ENCODE measurements at places on chromosomes 12 and 14. TPM values are rescaled to one million over a fixed set of nuclear protein-coding genes. Genes with fewer than 3 reads are reported as not detected.

Gene FBXW8
- 10.0 TPM for total RNA-seq

DNA sequence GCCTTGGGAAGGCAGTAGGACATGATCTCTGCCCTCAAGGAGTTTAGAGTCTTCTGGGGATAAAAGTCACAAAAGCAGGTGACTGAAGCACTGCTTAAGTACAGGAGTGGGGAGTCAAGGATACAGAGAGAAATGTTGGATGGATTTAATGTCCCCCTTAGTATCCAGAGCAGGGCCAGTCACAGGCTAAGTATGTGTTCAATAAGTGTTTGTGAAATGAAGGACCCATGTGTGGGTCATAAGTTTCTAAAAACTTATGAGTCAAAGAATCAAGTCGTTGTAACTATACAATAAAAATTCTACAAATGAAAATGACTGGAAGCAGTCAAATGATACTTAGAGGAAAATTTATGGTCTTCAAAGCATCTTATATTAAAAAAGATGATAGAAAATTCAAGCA lies 25.1 kb downstream of the KRT80 start:
- DNase-seq: no peak
- H3K4me3 ChIP-seq: no peak overlapping the region
- H3K27ac ChIP-seq: no peak overlapping the region
- H3K27me3 ChIP-seq: no peaks in the 10 kb centered on the region
- H3K4me1 ChIP-seq: peaks cover 7% of the 10 kb centered on the region
- H3K36me3 ChIP-seq: no peaks in the 10 kb centered on the region

DNA sequence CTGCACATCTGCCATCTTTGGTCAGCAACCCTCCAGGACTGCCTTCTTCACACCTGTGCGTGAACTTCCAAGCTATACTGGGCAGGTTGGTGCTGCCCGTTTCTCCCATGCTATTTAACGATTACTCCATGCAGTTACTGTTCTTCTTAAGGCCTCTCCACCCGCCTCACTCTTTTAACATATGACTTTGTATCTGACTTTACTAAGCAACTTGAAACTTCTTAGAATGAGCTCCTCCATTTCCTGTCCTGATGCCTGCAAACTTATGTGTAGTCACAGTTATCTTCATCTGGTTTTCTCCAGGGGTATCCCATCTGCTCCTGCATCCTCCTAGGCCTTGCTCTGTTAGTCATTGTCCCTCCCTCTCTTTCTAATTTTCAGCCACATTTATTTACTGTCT lies 35.7 kb downstream of the PRKCH start:
- no peak for DNase-seq
- H3K27me3 ChIP-seq: no peaks in the 10 kb centered on the region
- H3K4me3 ChIP-seq: peak overlapping the region; percentile 82
- H3K36me3 ChIP-seq: peaks cover 28% of the 10 kb centered on the region
- H3K4me1 ChIP-seq: peaks cover 18% of the 10 kb centered on the region

Gene OR6C70
- not detected for total RNA-seq

Gene ELK3
- total RNA-seq: 31.2 TPM

DNA sequence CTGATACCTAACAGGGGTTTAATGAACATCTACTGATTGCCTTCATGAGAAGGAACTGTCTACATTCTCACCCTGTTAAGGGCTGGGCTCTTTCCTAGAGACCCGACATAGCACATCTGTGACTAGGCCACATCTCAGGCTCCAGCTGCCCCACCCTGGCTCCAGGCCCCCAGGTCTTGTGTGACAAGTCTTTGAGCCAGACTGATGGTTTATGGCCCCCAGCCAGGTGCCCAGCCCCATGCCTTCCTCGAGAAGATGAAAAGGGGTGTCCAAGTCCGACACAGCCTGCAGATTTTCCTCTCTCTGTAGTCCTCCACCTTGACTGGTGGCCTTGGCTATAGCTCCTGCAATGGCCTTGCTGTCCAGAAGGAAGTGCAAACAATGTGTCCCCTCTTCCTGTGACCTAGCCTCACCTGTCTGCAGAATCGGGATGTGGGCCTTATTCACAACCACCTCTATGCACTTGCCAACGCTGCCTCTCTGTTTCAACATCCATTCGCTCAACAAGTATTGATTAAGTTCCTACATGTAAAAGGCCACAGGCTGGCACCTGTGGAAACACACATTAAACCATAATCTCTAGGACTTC lies 4.2 kb downstream of the ACTN1 start:
- H3K27me3 ChIP-seq: no peaks in the 10 kb centered on the region
- peak overlapping the region; percentile 35 for H3K4me3 ChIP-seq
- peaks cover 60% of the 10 kb centered on the region for H3K4me1 ChIP-seq
- no peak for DNase-seq

Gene PTCSC3
- total RNA-seq: not detected

- no peak overlapping the region for H3K27ac ChIP-seq
- no peaks in the 10 kb centered on the region for H3K36me3 ChIP-seq
- H3K4me3 ChIP-seq: no peak overlapping the region
- peaks cover 9% of the 10 kb centered on the region for H3K4me1 ChIP-seq
These were observed 66.0 kb upstream of the CPSF6 start for GRCh38 chr12:69173368-69173767.

GRCh38 chr12:47527816-47528215 lies 178.0 kb downstream of the RPAP3 start:
- H3K36me3 ChIP-seq: peaks cover 8% of the 10 kb centered on the region
- no peak for DNase-seq

Gene CCDC184
- total RNA-seq: 0.32 TPM

- no peaks in the 10 kb centered on the region for H3K4me1 ChIP-seq
- H3K27me3 ChIP-seq: peaks cover 18% of the 10 kb centered on the region
- DNase-seq: no peak
- no peaks in the 10 kb centered on the region for H3K36me3 ChIP-seq
- no peak overlapping the region for H3K27ac ChIP-seq
These were observed 78.1 kb upstream of the GRIN2B start for GRCh38 chr12:14059548-14059947.

- H3K36me3 ChIP-seq: no peaks in the 10 kb centered on the region
- H3K4me1 ChIP-seq: peaks cover 9% of the 10 kb centered on the region
- DNase-seq: no peak
- no peak overlapping the region for H3K4me3 ChIP-seq
These were observed 23.3 kb downstream of the C14orf132 start for GRCh38 chr14:96062506-96062905.

DNA sequence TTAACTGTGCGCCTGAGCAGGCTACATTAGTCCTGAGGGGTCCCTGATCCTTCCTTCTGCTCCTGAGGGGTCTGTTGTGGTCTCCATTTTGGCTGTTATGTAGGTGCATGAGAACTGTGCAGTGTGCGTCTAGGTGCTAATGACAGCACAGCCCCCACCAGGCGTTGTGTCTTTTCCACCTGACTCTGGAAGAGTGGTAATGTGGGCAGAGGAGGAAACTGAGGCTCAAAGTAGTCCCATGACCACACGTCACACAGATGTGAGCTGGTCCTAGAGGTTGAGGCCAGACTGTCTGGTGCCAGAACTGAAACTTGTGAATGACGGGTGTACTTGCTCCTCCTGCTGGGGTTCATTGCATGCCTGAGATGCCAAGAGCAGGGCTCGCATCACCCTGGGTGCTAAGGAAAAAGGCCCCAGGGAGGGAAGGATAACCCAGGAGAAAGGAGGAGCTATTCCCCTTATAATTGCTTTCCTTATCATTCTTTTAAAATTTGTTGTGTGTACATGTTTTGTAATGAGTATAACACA lies 111.8 kb downstream of the SLC25A47 start:
- H3K4me1 ChIP-seq: peaks cover 33% of the 10 kb centered on the region
- no peaks in the 10 kb centered on the region for H3K27me3 ChIP-seq
- DNase-seq: no peak
- no peak overlapping the region for H3K4me3 ChIP-seq
- H3K27ac ChIP-seq: no peak overlapping the region

- H3K4me3 ChIP-seq: no peak overlapping the region
- DNase-seq: no peak
- no peak overlapping the region for H3K27ac ChIP-seq
- H3K4me1 ChIP-seq: no peaks in the 10 kb centered on the region
These were observed 24.0 kb downstream of the LRIG3 start for GRCh38 chr12:58896278-58896677.

- no peak overlapping the region for H3K27ac ChIP-seq
- H3K36me3 ChIP-seq: no peaks in the 10 kb centered on the region
These were observed 301.4 kb downstream of the BMP4 start for GRCh38 chr14:53655080-53655785.

Gene BEGAIN
- 2.6 TPM for total RNA-seq

- peak overlapping the region; percentile 89 for H3K27ac ChIP-seq
- peak; percentile 46 for DNase-seq
- H3K27me3 ChIP-seq: no peaks in the 10 kb centered on the region
- H3K36me3 ChIP-seq: peaks cover 1% of the 10 kb centered on the region
These were observed 487.5 kb downstream of the TMEM121 start for GRCh38 chr14:106013879-106014376.

Gene TPPP2
- not detected for total RNA-seq

- H3K4me3 ChIP-seq: peak overlapping the region; percentile 89
- peaks cover 40% of the 10 kb centered on the region for H3K4me1 ChIP-seq
- H3K36me3 ChIP-seq: peaks cover 3% of the 10 kb centered on the region
- peak overlapping the region; percentile 92 for H3K27ac ChIP-seq
- H3K27me3 ChIP-seq: no peaks in the 10 kb centered on the region
These were observed 593 bp downstream of the UNC119B start for GRCh38 chr12:120710805-120711296.

GRCh38 chr12:1594006-1594260 lies 448 bp downstream of the FBXL14 start:
- no peaks in the 10 kb centered on the region for H3K27me3 ChIP-seq
- DNase-seq: no peak
- H3K4me1 ChIP-seq: peaks cover 52% of the 10 kb centered on the region

DNA sequence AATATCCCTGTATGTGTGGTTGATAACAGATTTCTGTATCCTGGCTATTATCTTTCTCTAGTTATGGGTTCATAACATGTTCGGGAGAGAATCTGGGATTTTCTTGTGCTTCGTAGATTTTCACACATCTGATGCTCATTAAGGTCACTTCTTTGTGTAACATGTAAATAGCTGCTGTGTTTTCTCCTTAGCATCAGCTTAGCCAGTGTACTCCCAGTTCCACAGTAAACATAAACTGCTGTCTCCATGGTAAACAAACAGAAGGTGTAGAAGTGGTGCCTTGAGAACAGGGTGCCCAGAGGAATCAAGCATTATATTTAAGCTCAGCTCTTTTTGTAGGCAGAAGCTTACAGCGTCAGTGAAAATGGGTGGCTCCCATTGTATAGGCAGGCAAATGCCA lies 88.0 kb downstream of the ANO6 start:
- no peak for DNase-seq
- H3K27me3 ChIP-seq: no peaks in the 10 kb centered on the region
- H3K4me1 ChIP-seq: no peaks in the 10 kb centered on the region
- H3K4me3 ChIP-seq: no peak overlapping the region
- H3K27ac ChIP-seq: no peak overlapping the region

GRCh38 chr12:32083489-32083888 lies 23.2 kb upstream of the BICD1 start:
- no peaks in the 10 kb centered on the region for H3K27me3 ChIP-seq
- H3K4me3 ChIP-seq: no peak overlapping the region
- no peak overlapping the region for H3K27ac ChIP-seq
- H3K4me1 ChIP-seq: no peaks in the 10 kb centered on the region
- H3K36me3 ChIP-seq: no peaks in the 10 kb centered on the region
- no peak for DNase-seq

All from activated T-cell treated with anti-CD3 and anti-CD28 coated beads, Interleukin-2, amount 50 U/mL, for 72 hours (primary cell).